ENCODE measurements at places on chromosomes 12 and 14.

DNA sequence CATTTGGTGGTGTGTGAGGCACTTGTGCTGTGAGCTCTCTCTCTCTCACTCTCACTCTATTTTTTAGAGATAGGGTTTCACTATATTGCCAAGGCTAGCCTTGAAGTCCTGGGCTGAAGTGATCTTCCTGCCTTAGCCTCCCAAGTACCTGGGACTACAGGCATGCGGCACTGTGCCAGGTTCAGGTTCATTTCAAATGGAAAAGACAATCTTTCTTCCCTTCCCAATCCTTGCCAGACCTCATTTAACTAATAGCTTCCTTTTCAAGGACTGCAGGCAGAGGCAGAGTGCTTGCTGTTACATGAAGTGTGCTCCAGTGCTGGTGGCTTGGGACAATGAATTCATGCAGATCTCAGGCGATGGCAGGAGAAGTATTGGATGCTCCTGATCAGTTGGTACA, 73.2 kb upstream of the BICD1 start:
- DNase-seq, result no peak

GRCh38 chr12:3658327-3659163, 94.4 kb downstream of the CRACR2A start:
- peak; percentile 36 for DNase-seq

DNA sequence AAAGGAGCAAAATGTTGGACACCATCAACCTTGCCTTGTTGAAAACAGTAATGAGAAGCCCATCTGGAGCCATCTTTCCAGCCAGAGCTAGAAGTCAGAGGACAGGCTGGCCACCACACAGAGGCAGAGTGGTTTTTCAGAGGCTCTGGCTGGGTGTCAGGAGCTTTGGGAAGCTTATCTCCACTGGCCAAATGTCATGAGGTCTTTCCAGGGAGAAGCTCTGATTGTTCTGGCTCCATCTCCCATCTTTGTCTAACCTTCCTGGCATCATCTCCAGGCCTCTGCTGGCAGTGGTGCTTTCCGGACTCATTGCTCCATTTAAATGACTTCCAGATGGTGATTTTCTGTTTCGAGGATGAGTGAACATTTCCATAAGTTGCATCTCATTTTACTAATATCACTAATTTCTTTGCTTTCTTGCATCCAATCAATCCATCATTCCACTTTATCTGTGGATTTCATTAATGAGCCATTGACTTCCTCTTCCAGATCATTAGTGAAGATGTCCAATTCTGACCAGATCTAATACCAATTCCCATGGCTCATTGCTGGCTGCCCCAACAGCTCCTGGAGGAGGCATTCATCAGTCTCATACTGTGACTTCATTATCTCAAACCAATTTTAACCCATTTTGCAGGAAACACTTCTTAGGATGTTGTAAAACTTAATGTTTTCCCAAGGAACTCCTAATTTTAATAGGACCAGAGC, 35.3 kb upstream of the TMTC1 start:
- DNase-seq, result no peak

GRCh38 chr12:131112021-131112420, 158.3 kb downstream of the ADGRD1 start:
- DNase-seq, result peak; percentile 57

- DNase-seq, result peak; percentile 9
These were observed 172.0 kb downstream of the RERGL start for GRCh38 chr12:17918013-17918412.

GRCh38 chr12:5470221-5470620, 38.3 kb downstream of the NTF3 start:
- DNase-seq, result peak; percentile 19

GRCh38 chr14:60183741-60184140, 18.5 kb upstream of the DHRS7 start:
- DNase-seq, result peak; percentile 21

Measured in fibroblast of skin of right biceps (primary cell).